ENCODE measurements at places on chromosomes 4 and X.

DNA sequence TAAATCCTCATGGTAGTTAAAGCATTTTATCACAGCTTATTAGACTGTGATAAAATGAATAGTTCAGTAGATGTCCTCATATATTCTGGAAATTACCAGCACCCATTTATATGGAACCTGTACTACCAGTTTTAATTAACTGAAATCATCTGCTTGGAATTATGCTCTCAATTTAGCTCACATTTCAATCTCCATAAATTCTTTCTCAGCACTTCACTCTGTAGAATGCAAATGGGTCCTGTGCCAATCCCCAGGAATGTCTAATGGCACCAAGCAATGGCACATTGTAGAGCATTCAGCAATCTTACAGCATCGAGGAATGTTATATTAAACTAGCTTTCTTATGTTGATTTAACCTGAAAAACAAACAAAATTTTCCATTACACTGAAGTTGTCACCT is 355.1 kb downstream of the PDHA2 start:
- no peak for DNase-seq

- DNase-seq, result no peak
These were observed 312.2 kb downstream of the FAT4 start for GRCh38 chr4:125626946-125627345.

GRCh38 chr4:185082561-185082960 is 60.5 kb upstream of the SLC25A4 start:
- no peak for DNase-seq

DNA sequence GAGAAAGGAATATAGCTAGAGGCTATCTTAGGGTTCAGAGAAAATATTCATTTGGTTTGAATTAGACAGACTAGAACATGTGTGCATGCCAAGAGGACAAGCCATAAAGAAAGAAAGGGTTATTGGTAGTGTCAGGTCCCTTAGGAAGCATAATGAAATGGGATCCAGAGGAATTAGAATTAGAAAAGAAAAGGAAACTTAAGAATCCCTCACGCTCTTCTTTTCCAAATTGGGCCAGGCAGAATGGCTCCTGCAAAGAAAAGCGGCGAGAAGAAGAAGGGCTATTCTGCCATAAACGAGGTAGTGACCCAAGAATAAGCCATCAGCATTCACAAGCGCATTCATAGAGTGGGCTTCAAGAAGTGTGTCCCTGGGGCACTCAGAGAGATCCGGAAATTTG is 4.9 kb upstream of the ABCG2 start:
- no peak for DNase-seq

DNA sequence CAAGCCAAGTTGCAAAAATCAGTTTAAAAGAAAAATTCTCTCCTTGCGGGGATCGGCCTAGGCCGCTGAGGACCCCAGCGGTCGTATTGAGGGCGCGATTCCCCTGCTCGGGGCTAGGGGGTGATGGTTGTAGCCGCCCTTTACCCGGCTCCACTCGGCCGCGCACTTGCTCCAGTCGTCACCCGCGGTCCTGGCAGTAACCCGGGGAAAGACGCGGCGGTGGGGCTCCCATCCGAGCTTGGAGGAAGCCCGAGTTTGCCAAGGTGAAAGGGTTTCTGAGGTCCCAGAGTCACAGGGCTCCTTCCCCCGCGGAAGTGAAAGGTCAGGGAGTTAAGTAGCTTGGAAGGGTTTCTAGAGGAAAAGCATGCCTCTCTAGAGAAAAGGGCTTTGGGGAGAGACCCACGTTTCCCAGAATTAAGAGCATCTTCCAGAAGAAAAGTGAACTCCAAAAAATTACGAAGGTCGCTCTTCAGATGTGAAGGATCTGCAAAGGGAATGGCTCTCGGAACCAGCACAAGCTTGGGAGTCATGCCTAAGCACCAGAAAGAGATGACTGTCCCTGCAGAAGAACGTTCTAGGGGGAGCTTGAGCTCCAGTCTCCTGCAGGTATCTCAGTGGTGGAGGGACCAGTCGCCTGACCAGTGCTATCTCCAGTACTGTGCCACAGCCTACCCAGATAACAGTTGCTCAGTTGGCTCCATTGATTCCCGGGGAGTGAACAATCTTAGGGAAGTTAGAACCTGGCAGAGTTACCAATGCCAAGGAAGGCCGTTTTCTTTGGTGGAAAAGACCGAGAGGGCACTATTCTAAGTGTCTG is 875 bp downstream of the LAP3 start:
- no peak for DNase-seq

- no peak for DNase-seq
These were observed 102.9 kb downstream of the HUWE1 start for GRCh38 chrX:53583571-53583970.
